Activated CD8-positive, alpha-beta T cell treated with anti-CD3 and anti-CD28 coated beads, Interleukin-2, amount 10 ng/mL, durations not matched to agents 7 days and 5 days (primary cell): ENCODE measurements at places on chromosomes 7 and 10. TPM values are rescaled to one million over a fixed set of nuclear protein-coding genes. Genes with fewer than 3 reads are reported as not detected.

DYDC2 gene
- not detected for total RNA-seq

RAPGEF5 gene
- 0.42 TPM for total RNA-seq

DNA sequence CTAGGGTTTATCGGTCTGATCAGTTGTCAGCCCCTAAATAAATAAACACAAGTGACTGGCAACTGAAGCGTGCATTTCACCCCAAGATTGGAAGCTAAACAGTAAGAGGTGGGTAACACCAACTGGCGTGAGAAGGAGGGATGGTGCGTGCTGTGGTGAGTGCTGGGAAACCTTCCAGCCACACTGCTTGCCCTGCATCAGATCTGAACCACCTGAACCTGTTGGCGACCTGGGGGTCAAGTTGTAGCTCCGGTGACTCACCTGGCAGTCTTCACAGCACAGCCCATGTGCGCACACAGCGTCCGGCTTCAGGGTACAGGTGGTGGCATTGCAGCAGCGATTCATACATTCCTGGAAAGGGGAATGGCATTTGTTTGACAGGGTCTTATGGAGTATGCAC, 170.1 kb downstream of the FANK1 start:
- no peaks in the 10 kb centered on the region for H3K36me3 ChIP-seq
- DNase-seq, result no peak
- H3K4me1 ChIP-seq, result no peaks in the 10 kb centered on the region

DNA sequence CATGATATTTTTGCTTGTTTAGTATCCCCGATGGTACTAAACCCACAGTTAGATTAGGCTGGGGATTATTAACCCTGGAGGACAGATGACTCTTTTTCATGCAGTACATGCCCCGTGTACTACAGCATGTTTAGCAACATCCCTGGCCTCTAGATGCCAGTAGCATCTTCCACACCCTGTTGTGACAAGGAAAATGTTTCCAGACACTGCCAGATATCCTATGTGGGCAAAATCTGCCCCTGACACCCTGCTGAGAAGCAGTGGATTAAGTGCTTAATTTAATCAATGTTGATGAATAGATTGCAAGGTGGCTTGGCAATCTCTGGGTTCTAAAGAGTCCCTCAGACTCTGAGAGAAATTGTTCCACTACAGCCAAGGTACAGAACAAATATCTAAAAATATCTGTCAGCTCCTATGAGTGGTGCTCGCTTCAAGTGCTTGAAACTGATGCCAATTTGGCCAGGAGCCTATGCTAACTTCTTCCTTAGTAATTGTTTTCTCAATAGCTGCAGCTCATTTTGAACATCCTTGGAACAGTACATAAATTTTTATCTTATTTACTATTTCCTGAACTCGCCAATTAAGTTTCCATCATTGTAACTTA, 247.0 kb downstream of the SORCS1 start:
- no peaks in the 10 kb centered on the region for H3K36me3 ChIP-seq
- no peaks in the 10 kb centered on the region for H3K27me3 ChIP-seq
- DNase-seq, result no peak
- H3K4me3 ChIP-seq, result no peak overlapping the region
- no peak overlapping the region for H3K27ac ChIP-seq

DNA sequence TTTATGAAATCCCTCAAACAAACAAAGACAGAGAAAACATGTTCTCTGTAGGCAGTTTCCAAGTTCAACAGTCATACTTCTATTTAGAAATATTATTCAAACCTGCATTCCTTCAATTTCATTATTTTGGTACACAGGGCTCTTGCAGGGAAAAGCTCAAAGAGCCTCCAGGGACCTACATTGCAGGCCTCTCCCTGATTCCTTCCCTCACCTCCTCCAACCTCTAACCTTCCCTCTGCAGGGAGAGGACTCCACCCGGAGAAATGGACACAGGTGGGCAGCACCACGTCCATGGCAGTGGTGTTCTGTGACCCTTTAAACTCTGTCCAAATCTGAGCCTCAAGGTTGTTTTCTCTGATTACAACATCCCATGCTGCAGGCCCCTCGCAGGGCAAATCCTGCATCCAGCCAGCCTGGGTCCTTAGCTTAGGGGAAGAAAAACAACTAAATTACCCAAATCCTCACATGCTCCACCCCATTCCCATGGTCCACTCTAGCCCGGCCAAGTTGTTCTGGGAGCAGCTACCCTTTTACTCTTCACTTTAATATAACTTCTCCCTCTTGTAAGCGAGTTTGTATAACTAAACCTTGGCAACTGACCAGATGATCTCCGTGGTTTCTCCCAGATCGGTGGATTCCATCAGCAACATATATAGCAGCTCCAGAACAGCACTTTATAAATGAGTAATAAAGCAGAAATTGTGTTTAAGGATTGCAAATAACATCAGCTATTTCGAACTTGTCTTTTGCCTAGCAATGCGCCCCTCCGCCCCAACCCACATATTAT, 129.8 kb downstream of the CUBN start:
- DNase-seq, result no peak
- peaks cover 46% of the 10 kb centered on the region for H3K4me1 ChIP-seq
- peaks cover 2% of the 10 kb centered on the region for H3K36me3 ChIP-seq
- H3K27me3 ChIP-seq, result peaks cover 3% of the 10 kb centered on the region
- no peak overlapping the region for H3K27ac ChIP-seq
- H3K4me3 ChIP-seq, result no peak overlapping the region

- no peaks in the 10 kb centered on the region for H3K36me3 ChIP-seq
- H3K27me3 ChIP-seq, result no peaks in the 10 kb centered on the region
- H3K27ac ChIP-seq, result no peak overlapping the region
- peaks cover 7% of the 10 kb centered on the region for H3K4me1 ChIP-seq
- DNase-seq, result no peak
- no peak overlapping the region for H3K4me3 ChIP-seq
Observed at GRCh38 chr7:75946207-75946855, 31.4 kb downstream of the POR start.

DNA sequence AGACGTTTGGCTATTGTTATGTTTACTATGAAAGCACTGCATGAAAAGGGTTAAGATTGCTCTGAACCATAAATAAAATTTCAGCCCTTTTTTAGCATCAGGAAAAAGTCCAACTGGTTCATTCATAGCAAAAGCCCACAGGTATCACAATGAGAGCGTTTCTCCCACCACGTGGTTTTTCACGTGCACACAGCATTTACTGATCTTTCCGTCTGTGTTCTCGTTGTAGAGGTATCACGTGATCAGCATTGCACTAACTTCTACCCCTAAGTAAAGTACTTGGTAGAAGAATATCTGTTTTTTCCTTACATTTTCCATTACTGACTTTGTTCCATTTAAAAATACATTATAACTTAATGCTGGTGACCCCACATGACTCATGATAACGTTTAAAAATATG, 17.8 kb upstream of the CCDC3 start:
- H3K4me1 ChIP-seq, result no peaks in the 10 kb centered on the region
- no peaks in the 10 kb centered on the region for H3K36me3 ChIP-seq
- no peak overlapping the region for H3K27ac ChIP-seq
- H3K27me3 ChIP-seq, result peaks cover 2% of the 10 kb centered on the region

DNA sequence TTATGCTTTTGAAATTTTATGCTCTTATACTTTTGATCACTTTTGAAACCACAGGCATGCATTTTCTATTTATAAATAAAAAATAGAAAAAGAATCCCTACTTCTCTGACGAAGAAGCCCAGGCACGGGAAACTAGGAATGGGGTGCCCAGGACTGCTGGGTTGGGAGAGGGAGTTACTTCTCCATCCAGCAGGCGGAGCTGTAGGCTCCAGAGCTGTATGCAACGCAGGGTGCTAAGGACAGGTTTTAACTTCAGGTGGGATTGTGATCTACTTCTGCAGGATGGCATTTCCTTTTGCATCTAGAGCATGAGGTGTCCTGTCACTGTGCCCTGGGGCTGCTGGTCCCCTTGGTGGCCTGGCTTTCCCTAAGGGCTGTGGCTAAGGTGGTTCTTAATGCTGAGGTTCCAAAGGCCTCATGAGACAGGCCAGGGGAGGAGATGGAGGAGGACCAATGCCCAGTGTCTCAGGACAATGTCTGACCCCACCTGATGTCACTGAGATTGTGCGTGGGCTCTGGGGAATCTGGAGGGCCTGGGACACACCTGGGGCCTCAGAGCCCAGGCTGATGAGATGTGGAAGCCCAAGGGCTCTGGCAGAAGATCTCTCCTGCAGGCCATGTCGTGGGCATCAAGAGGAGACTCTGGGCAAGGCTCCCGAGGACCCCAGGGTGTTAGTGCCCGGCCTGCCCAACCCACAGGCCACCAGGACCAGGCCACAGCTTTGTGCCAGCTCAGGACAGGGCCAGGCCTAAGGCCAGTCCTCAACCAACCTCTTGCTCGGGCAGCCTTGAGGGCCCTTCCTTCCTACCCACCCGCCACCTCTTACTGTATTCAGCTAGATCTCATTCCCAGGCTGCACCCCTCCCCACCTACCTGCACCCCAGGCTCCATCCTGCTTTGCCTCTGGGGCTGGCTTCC, 507 bp downstream of the CCDC201 start:
- no peaks in the 10 kb centered on the region for H3K36me3 ChIP-seq
- H3K27ac ChIP-seq, result no peak overlapping the region
- DNase-seq, result no peak
- H3K4me3 ChIP-seq, result no peak overlapping the region
- H3K27me3 ChIP-seq, result peaks cover 10% of the 10 kb centered on the region

GRCh38 chr7:66700633-66701131, 39.9 kb upstream of the RABGEF1 start:
- no peaks in the 10 kb centered on the region for H3K27me3 ChIP-seq
- H3K36me3 ChIP-seq, result no peaks in the 10 kb centered on the region
- no peak overlapping the region for H3K27ac ChIP-seq
- no peak for DNase-seq
- H3K4me3 ChIP-seq, result no peak overlapping the region
- H3K4me1 ChIP-seq, result no peaks in the 10 kb centered on the region
